ENCODE measurements at places on chromosomes 3 and 15.

GRCh38 chr3:170128259-170128976 lies 53.1 kb downstream of the PHC3 start:
- DNase-seq = no peak

DNA sequence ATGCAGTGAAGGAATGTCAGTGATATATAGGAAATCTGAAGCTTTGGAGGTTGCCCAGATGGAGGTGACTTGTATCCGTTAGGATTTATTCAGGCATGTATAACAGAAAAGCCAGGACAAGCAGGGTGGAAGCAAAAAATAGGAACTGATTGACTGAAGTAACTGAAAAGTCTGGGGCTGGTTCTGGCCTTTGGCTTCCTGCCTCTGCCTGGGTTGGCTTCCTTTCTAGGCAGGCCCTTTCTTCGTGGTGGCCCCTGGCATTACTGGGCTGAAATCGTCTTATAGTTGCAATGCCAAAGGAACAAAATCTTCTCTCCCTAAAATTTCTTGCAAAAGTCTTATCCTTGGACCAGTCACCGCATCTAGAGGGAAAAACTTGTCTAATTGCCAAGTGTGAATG lies 386.1 kb downstream of the PTPRG start:
- no peak for DNase-seq

DNA sequence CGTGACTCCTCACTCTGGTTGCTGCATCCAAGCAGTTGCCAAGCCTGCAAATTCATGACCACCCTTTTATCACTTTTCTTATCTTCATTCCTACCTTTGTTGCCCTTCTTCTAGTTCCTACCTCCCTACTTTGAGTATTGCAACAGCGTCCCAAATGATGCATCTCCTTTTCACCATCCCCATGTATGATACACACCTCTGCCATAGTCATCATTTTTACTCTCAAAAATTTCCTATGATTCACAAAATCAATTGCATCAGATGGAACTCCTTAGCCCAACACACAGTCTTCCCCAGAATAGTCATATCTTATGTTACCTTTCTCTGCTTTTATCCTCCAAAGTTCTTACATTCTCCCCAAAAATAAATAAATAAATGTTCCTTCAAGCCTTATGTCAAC lies 262.6 kb downstream of the TBL1XR1 start:
- DNase-seq = no peak

GRCh38 chr3:189344996-189345395 lies 173.2 kb downstream of the TPRG1 start:
- DNase-seq = no peak
